ENCODE measurements at places on chromosomes 7 and 10. TPM values are rescaled to one million over a fixed set of nuclear protein-coding genes. Genes with fewer than 3 reads are reported as not detected.

DNA sequence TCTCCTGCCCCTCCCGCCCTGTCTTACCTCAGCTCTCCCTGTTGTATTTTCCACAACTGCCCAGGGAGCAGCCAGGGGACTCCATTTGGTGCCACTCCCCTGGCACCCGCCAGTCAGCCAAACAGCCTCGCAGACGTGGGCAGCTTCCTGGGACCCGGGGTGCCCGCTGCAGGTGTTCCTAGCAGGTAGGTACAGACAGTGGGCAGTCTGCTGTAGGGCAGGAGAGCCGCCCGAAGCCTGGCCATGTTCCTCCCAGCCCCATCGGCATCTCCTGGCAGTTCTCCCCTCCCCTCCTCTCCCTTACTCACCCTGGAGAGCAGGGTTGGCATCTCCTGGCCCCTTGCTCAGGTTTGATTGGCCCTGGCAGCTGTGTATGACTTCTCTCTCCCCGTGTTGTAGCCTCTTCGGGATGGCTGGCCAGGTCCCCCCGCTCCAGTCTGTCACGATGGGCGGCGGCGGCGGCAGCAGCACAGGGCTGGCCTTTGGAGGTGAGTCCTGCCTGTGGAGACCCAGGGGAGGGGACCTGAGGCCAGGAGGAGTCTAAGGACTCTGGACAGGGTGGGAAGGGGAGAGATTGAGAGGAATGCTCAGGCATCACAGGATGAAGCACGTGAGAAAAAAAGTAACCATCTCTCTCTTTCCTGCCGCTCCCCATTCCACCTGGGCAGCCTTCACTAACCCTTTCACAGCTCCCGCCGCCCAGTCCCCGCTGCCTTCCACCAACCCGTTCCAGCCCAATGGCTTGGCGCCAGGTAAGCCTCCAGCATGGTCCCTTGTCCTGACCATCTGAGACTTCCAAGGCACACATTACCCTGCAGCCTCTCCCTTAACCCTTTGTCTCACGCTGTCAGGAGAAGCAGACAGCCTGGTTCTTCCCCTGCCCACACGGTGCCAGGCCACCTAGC is 11.3 kb downstream of the SAP25 start:
- no peak for DNase-seq

- DNase-seq: no peak
These were observed 3.4 kb downstream of the CYP3A4 start for GRCh38 chr7:99780588-99780987.

- DNase-seq: no peak
These were observed 2.5 kb upstream of the LAMB4 start for GRCh38 chr7:108132551-108133265.

- DNase-seq: peak; percentile 62
These were observed 92.9 kb downstream of the CPED1 start for GRCh38 chr7:121081327-121081936.

GRCh38 chr10:74083304-74083703 is 67.3 kb downstream of the AP3M1 start:
- no peak for DNase-seq

- no peak for DNase-seq
These were observed 32.1 kb downstream of the HERC4 start for GRCh38 chr10:68043030-68043429.

- DNase-seq: no peak
These were observed 435.2 kb upstream of the AUTS2 start for GRCh38 chr7:69162931-69163670.

DNA sequence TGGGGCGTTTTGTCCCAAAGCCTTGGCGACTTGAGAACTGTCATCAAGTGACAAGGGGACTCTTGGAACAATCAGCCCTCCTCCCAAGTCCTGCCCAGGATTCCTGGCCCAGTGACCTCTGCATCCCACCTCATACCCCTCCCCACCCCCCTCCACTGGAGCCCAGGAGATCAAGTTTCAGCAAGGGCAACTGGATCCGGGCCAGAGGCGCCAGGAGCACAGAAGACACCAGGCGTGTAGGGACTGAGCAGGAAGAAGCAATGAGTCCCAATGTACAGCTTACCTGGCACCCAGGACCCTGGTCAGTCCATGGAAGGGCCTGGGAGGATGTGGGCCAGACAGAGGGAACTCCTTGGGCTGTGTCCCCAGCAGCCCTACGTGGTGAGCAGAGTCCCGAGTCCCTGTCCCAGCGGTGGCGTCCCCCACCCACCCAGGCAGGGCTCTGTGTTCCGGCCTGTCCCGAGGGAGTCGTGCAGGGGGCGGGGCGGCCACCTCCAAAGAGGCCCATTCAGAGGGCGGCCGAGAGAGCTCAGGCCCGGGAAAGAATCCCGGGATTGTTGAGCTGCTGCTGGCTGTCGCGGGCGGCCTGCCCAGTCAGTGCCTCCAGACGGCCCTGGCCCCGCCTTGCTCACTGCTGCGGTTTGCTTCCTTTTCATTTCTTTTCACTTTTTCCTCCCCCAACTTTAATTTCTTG is 254.1 kb downstream of the TNS3 start:
- DNase-seq: no peak

- no peak for DNase-seq
These were observed 113.7 kb downstream of the RGS10 start for GRCh38 chr10:119428789-119429188.

DNA sequence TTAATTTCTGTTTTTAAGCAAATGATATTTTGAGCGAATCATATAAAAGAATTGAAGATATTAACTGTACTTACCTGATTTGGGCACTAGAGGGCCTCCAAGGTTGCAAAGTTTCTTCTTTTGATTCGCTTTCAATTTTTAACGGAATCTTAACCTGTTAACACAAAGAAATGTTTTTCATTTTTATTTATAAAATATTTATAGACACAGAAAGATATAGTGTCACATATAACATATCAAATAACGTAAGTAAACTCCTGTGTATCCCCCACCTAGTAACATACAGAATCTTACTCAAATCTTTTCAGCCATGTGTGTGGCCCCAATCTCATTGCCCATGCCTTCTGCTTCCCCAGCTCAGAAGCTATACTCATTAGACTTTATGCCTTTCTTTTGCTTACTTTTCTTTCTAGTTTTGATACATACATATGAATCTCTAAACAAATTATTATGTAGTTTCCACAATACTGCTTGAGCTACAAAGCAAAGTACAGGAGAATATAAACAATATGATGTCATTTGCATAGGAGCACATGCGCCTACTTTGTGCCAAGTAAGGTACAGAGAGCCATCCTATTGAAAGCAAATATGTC is 49.5 kb upstream of the ZPBP start:
- DNase-seq: no peak

DNA sequence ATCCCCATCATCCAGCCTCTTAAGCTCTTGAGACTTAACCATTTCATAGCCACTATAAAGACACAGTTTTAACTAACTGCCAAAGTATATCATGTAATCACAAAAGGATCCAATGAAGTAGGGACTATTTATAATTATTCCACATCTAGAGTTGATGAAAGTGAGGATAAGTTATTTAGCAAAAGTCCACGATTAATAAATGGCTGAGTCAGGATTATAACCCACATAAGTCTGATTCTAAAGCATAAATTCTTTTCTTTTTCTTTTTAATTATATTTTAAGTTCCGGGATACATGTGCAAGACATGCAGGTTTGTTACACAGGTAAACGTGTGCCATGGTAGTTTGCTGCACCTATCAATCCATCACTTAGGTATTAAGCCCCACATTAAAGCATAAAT is 166.1 kb downstream of the PPP1R3A start:
- DNase-seq: no peak

DNA sequence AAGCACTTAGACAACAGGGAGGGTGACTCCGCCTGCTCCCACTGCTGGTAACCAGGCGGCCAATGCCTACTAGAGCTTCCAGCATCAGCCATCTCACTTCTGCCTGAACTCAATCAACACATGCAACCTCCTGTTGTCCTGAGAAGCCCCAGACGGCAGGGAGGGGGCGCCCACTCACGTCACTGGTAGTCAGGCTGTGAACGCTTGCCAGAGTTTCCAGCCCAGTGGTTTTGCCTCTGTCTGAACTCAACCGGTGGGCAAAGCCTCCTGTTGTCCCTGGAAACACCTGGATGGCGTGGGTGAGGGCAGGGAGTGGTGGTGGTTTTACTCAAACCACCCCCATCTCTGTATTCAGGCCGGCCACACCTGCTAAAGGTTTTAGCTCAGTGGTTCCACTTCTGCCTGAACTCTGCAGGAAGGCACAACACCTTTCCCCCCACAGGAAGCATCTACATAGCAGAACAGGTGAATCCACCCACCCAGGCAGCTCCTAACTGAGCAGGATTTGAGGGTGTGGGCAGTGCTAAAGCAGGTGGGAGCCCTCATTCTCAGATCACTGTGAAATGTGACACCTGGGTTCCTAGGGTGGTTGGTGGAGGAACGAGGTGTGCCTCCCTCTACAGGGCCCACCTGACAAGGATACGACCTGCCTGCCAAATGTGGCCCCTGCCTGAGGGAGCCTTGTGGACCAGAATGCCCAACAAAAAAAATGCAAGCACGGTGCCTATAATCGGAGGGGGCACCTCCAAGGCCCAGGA is 563.0 kb upstream of the SEMA3D start:
- DNase-seq: peak; percentile 23

DNA sequence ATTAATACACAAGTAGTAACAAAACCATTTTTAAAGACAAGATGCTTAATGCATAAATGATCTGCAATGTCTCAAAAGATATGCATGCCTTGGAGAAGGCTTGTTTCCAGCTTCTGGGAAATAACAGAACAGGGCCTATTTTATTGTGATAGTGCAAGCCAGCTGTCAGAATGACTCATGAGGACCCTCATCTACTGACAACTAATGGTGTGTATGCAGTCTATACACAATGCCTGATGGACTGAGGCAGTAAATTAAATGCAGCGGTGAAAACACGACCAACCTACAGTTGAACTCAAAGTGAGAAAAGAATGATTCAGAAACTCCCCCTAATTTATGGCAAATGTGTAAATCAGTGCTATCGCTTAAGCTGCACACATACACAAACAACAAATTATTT is 46.3 kb downstream of the VPS41 start:
- no peak for DNase-seq

GRCh38 chr7:76246804-76247389 is 45.2 kb downstream of the SRRM3 start:
- no peak for DNase-seq

- no peak for DNase-seq
These were observed 27.8 kb downstream of the ENTPD1 start for GRCh38 chr10:95783741-95784140.

DNA sequence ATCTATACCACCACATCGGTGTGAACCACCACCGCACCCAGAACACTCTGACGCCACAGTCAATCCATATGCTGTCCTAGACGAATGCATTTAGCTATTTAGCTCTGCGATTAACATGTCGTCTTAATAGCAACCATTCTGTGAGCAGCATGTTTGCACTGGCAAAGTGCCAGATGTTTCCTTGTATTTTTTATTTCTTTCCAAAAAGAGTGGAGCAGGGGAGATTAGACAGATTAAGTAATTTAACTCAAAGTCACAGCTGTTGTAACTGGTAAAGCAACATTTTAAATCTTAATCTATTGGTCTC is 57.0 kb upstream of the ARL4A start:
- DNase-seq: no peak

DNA sequence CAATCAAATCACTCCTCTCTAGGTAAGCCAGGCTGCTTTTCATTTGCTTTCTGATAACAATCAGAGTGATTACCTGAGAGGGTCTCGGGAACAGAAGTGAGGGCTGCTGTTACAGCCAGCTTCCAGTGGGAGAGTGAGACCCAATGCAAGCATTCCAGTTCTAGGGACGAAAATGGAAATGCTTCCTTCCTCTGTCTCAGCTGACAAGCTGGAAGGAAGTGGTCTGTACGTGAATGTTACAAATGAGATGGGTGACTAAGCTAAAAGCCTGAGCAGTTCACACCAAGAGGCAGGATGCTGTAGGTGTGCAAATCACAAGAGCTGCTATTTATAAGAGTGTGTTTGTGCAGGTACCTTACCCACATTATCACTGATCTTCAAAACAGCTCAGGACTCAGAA is 772.4 kb downstream of the GRID1 start:
- no peak for DNase-seq

- DNase-seq: no peak
These were observed 534.3 kb downstream of the GRM8 start for GRCh38 chr7:126718419-126718818.

The BAG3 gene
- 18.5 TPM for total RNA-seq

The EXOSC1 gene
- 52.6 TPM for total RNA-seq

The PIK3CG gene
- total RNA-seq: not detected

The LIPN gene
- total RNA-seq: not detected

The FIGNL1 gene
- total RNA-seq: 23.6 TPM

The DGKI gene
- 1.1 TPM for total RNA-seq

Data from Caki2 (cell line).